GM12878 (cell line): ENCODE measurements at places on chromosomes 2 and 18. TPM values are rescaled to one million over a fixed set of nuclear protein-coding genes. Genes with fewer than 3 reads are reported as not detected.

GRCh38 chr2:177531706-177532105 lies 139.1 kb downstream of the AGPS start:
- no peak overlapping the region for H3K27ac ChIP-seq
- H3K36me3 ChIP-seq = no peaks in the 10 kb centered on the region
- DNase-seq = no peak
- H3K4me1 ChIP-seq = no peaks in the 10 kb centered on the region
- no peaks in the 10 kb centered on the region for H3K27me3 ChIP-seq

GRCh38 chr18:10926621-10927161 lies 222.7 kb downstream of the PIEZO2 start:
- H3K4me1 ChIP-seq = peaks cover 37% of the 10 kb centered on the region
- DNase-seq = peak; percentile 47
- no peaks in the 10 kb centered on the region for H3K27me3 ChIP-seq
- peak overlapping the region; percentile 96 for H3K27ac ChIP-seq

GRCh38 chr18:10558243-10558966 lies 32.6 kb downstream of the NAPG start:
- no peak for DNase-seq
- H3K36me3 ChIP-seq = peaks cover 22% of the 10 kb centered on the region
- H3K4me1 ChIP-seq = peaks cover 5% of the 10 kb centered on the region
- no peaks in the 10 kb centered on the region for H3K27me3 ChIP-seq

DNA sequence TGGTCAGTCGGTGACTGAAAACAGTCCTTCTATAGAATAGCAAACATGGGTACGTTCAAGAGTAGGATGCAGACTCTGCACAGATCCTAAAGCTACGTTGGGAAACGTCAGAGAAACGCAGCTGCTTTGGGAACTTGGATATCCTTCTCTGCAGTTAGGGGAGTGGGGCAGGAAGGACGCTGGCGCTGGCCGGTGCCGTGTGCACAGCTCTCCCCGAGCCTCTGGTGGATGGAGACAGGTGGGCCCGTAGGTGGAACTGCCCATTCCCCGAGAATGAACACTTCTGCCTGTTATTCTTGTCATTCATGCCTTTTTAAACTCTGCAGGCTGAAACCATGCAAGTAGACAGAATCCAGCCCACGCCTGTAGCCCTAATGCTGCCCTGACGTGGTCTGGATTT lies 91.7 kb upstream of the MBOAT2 start:
- no peaks in the 10 kb centered on the region for H3K27me3 ChIP-seq
- H3K27ac ChIP-seq = no peak overlapping the region
- no peak for DNase-seq
- H3K4me3 ChIP-seq = no peak overlapping the region

GRCh38 chr2:28375236-28375635 lies 17.4 kb upstream of the FOSL2 start:
- no peak for DNase-seq
- no peak overlapping the region for H3K4me3 ChIP-seq
- no peak overlapping the region for H3K27ac ChIP-seq
- no peaks in the 10 kb centered on the region for H3K36me3 ChIP-seq
- H3K27me3 ChIP-seq = no peaks in the 10 kb centered on the region; the same call in 1 of the 2 replicates
- no peaks in the 10 kb centered on the region for H3K4me1 ChIP-seq

- H3K4me1 ChIP-seq = peaks cover 8% of the 10 kb centered on the region
- H3K36me3 ChIP-seq = no peaks in the 10 kb centered on the region
- DNase-seq = peak; percentile 73
- H3K4me3 ChIP-seq = no peak overlapping the region; the same call in 1 of the 2 replicates
- no peaks in the 10 kb centered on the region for H3K27me3 ChIP-seq
Measured at GRCh38 chr2:69554981-69555380, 88.6 kb downstream of the AAK1 start.

DNA sequence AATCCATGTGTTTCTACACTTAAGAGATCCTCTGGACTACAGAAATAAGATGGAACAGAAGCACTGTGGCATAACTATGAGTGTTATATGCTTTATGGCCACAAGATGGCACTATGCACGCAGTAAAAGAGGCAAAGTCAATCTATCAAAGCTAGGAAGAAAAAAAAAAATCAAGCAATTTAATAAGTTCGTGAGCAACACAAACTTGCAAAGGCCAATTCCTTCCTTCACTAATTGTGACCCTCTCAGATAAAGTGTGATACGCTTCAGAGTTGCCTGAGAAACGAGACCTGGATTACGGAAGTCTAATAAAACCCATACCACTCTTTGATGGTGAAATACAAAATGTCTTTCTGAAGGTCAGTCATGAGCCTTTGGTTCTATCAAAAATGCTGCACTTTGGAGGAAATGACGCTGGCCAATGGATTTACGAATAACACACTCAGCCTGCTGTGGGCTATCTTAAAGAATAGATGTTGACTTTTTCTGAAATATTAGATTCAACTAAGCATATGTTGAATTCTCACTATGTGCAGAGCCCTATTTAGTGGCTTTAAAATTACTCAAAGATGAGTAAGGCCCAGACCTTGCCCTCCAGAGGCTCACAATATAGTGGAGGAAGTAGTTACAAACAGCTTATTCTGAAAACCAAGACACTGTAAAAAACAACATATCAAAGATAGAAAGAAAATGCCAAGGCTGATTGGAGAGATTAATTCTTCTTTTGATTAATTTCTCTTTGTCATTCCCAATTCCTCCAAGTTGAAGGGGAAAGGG lies 35.5 kb upstream of the TTR start:
- no peak overlapping the region for H3K4me3 ChIP-seq
- H3K36me3 ChIP-seq = no peaks in the 10 kb centered on the region
- H3K4me1 ChIP-seq = no peaks in the 10 kb centered on the region

DNA sequence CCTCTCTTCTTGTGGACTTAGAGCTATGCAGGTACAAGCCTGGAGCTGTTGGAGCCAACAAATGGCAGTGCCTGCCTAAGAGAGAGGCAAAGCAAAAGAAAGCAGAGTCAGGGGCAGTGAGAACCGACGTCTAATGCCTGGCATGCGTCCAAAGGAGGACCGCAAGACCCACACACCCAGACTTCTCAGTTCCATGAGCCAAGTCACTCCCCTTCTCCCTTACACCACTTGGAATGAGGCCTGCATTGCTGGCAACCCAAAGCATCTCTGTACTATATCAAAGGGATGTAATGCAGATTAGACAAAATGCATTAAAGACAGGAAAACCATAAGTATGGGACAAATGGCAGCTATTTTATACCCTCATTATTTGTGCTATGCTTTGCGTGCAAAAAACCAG lies 49.9 kb upstream of the RNU4ATAC start:
- no peaks in the 10 kb centered on the region for H3K27me3 ChIP-seq
- DNase-seq = no peak
- no peak overlapping the region for H3K4me3 ChIP-seq
- H3K36me3 ChIP-seq = peaks cover 5% of the 10 kb centered on the region

GRCh38 chr18:28357766-28358401 lies 181.0 kb upstream of the CDH2 start:
- H3K27me3 ChIP-seq = no peaks in the 10 kb centered on the region
- no peak for DNase-seq
- no peaks in the 10 kb centered on the region for H3K4me1 ChIP-seq
- H3K27ac ChIP-seq = no peak overlapping the region
- no peak overlapping the region for H3K4me3 ChIP-seq
- no peaks in the 10 kb centered on the region for H3K36me3 ChIP-seq

DNA sequence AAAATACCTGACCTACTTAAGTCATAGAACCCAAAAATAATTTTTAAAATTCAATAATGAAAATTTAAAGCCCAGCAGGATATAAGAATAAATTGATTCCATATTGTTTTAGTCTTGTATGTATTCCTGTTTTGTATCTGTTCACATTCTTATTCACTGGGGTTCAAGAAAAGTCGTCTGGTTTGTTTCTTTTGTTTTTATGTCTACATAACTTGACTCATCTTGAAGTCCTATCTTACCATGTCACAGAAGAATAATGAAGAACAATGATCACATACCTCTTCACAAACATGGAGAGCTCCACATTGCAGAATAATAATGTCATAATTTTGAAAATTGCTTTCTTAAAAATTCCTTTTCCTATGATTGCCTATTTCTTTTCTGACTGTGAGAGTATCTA lies 43.4 kb upstream of the LRP1B start:
- H3K36me3 ChIP-seq = no peaks in the 10 kb centered on the region
- H3K27ac ChIP-seq = no peak overlapping the region
- no peak for DNase-seq
- H3K4me1 ChIP-seq = no peaks in the 10 kb centered on the region

DNA sequence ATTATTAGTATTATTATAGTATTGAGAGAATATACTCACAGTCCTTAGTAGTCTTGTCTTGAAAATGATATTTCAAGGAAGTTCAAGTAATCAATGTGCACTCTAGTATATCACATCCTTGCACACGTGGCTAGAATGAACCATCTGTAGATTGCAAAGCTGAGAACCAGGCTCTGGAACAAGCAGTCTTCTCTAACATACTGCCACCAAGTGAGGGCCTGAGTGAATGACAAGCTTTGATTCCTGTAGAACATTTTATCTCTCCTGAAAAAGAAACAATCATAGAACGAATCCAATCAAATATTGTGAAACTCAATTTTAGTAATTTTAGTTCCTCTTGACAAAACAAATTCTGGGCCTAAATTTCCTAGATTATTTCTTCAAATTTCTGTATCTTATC lies 55.3 kb upstream of the SULT1C3 start:
- no peak overlapping the region for H3K4me3 ChIP-seq
- DNase-seq = no peak
- H3K27ac ChIP-seq = no peak overlapping the region
- H3K4me1 ChIP-seq = no peaks in the 10 kb centered on the region
- H3K36me3 ChIP-seq = no peaks in the 10 kb centered on the region

GRCh38 chr2:67752969-67753368 lies 309.8 kb downstream of the C1D start:
- no peak overlapping the region for H3K4me3 ChIP-seq
- H3K27me3 ChIP-seq = no peaks in the 10 kb centered on the region
- no peak overlapping the region for H3K27ac ChIP-seq
- no peak for DNase-seq
- H3K36me3 ChIP-seq = no peaks in the 10 kb centered on the region

DNA sequence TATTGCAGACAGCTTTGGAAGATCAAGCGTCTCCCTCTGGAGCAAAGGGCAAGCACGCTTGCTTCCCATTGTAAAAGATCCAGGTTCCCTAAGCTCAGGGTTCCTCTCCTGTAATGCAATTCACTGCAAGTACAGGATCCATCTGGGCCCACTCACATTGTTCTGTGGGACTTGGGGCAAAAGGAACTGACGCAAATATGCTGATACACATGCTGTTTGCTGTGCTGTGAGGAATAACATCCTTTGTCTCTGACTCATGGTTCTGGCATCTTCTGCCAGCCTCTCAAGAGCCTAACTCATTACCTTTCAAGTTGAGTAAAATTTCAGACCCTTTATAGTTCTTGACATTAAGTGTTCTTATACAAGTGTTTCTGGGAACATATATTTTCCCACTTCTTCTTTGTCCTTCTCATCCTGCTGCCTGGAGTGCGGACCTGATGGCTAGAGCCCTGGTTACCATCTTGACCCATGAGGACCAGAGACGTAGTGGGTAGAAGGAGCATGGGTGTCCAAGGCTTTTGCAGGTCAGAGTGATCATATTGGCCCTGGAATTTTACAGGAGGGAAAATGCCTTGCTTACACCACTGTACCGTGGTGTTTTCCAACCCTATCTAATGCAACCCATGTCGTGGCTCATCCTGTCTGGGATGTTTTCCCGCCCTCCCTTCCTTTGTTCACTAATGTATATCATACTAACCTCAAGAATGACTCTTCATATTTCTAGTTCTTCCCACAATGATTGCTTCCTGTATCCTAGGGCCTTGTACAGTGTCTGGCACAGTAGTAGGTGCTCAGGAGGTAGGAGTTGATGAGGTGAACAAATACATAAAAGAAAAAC lies 145.7 kb upstream of the GLI2 start:
- no peak overlapping the region for H3K4me3 ChIP-seq
- no peaks in the 10 kb centered on the region for H3K4me1 ChIP-seq
- no peaks in the 10 kb centered on the region for H3K36me3 ChIP-seq
- H3K27me3 ChIP-seq = peaks cover 14% of the 10 kb centered on the region
- DNase-seq = no peak

DNA sequence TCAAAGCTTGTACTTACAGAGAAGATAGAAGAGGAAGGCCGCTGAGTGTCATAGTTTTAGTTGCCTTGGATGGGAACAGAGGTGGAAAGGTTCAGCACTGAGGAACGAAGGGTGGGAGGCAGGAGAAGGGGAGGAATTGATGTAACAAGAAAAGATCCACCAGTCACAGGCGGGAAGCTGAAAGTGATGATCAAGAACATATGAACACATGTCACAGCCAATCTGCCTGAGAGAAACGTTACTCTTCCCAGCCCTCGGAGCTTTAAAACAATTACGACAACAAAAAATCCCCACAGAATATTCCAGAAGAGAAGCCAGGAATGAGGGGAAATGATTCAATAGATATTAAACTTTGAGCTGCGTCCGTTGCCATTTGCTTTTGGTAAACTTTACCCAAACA lies 87.1 kb downstream of the TSHZ1 start:
- H3K27me3 ChIP-seq = no peaks in the 10 kb centered on the region
- no peak for DNase-seq
- H3K27ac ChIP-seq = no peak overlapping the region
- H3K36me3 ChIP-seq = no peaks in the 10 kb centered on the region
- no peak overlapping the region for H3K4me3 ChIP-seq

DNA sequence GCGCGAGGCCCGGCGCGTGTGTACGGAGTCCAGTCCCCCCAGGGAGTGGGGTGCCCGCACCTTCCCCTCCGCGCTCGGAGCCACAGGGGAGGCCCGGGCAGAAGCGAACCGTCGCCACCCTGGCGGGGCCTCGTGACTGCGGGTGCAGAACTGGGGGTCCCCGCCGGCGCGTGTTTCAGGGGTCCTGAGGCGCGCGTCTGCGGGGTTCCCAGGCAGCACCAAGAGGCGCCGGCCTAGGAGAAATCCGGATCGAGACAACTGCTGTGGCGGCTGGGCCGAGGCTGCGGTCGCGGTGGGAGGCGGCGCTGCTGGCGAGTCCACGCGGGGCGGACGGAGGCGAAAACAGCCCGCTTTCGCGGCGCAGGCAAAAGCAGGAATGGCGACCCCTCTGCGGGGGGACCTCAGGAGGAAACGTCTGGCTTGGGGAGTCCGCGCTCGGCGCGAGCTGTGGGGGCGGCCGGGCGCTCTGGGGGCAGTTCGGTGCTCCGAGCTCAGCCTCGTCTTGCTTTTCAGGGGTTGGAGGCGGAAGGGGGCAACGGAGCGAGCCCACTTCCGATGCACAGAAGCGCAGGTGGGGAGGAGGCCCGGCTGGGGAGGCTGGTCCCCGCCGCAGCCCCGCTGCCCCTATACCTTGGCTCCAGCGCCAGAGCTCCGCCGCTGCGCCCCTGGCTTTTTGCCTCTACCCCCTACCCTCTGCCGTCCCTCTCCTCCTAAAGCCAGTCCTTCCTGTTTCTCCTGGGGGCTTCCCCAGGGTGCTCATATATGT lies 81.5 kb upstream of the LDLRAD4 start:
- H3K27me3 ChIP-seq = no peaks in the 10 kb centered on the region
- no peak for DNase-seq
- H3K4me3 ChIP-seq = peak overlapping the region; percentile 82
- peak overlapping the region; percentile 38; the same call in 1 of the 2 replicates for H3K27ac ChIP-seq

SERPINB4 gene
- total RNA-seq = not detected in 2 replicates

POTEI gene
- 0.11 and 0.13 TPM in 2 replicates for total RNA-seq

GBX2 gene
- total RNA-seq = not detected in 2 replicates

CDH2 gene
- 0.18 and 0.19 TPM in 2 replicates for total RNA-seq
